Left renal pelvis (tissue), 4 donors: ENCODE measurements at places on chromosomes 5 and 9.

GRCh38 chr5:68793074-68793473 is 300.7 kb upstream of the SLC30A5 start:
- no peak for DNase-seq

GRCh38 chr5:141507387-141508091 is 18.7 kb downstream of the PCDHGC5 start:
- no peak for DNase-seq

GRCh38 chr5:52808316-52808901 is 20.7 kb downstream of the ITGA1 start:
- no peak for DNase-seq

GRCh38 chr9:118782790-118783463 is 586.3 kb downstream of the BRINP1 start:
- no peak for DNase-seq

DNA sequence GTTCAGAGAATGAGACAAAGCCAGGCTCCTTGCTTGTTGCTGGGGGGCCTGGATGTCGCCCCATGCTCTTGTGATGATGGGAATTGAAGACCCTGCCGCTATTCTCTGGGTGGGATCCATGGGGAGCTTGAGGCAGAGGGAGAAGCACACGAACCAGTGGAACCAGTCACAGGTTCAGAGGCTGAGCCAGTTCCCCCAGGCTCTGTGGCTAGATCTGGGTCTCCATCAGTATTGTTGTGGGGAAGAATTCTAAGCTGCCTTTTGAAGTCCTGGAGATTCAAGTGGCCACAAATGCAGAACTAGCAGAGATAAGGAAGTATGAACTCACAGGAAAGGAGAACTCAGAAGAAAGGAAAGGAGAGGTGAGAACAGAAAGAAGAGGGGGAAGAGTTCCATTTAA is 219.4 kb downstream of the MSX2 start:
- DNase-seq, result no peak

GRCh38 chr5:139910036-139910435 is 114.4 kb downstream of the PSD2 start:
- DNase-seq, result no peak

- no peak for DNase-seq
Measured at GRCh38 chr9:137136881-137137607, 1.9 kb upstream of the GRIN1 start.

GRCh38 chr5:15008921-15009320 is 137.3 kb upstream of the ANKH start:
- no peak for DNase-seq

- DNase-seq, result peak; percentile 43
Measured at GRCh38 chr9:8816361-8816760, 1016.8 kb upstream of the DMAC1 start.

GRCh38 chr9:115591584-115591984 is 473.6 kb upstream of the TNC start:
- DNase-seq, result peak; percentile 61
